ENCODE measurements at places on chromosomes 5 and 9. TPM values are rescaled to one million over a fixed set of nuclear protein-coding genes. Genes with fewer than 3 reads are reported as not detected.

GRCh38 chr5:81850501-81851357 lies 99.8 kb upstream of the SSBP2 start:
- DNase-seq, result peak; percentile 18
- no peaks in the 10 kb centered on the region for H3K36me3 ChIP-seq
- H3K4me1 ChIP-seq, result peaks cover 70% of the 10 kb centered on the region
- H3K4me3 ChIP-seq, result no peak overlapping the region
- peak overlapping the region; percentile 98 for H3K27ac ChIP-seq

DNA sequence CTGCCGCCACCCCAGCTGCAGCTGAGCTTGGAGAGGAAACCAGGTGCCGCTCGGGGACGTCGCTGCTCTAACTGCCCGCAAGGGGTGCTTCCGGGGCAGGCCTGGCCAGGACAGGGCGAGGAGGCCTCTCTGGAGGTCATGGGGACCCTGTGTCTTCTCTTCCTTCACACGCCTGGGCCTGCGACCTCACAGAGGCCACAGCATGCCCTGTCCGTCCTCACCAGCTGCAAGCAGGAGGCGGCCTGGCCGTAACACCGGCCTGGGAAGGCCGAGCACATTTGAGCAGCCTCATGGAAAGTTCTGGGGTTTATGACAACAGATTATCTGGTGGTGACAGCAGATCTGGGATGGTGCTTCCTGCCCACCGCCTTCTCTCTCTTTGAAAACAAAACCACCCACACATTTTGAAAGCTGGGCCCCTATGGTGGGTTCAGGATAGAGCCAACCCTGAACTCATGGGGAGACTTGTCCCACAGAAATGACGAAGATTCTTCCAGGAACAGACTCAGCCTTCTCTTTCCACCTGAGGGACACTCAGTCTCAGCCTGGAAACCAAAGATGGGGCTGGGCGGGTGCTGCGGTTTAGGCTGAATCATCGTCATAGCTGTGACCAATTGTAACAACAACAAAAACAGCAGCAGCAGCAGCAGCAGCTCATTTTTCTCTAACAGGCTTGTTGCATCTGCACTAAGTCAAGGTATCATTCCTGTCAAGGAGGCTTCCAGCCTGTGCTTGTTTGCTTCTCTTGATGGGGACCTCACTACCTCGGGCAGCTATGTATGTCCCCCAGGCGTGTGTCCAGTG lies 99.6 kb upstream of the RAPGEF1 start:
- H3K27me3 ChIP-seq, result no peaks in the 10 kb centered on the region
- H3K36me3 ChIP-seq, result no peaks in the 10 kb centered on the region
- no peaks in the 10 kb centered on the region for H3K4me1 ChIP-seq
- no peak for DNase-seq
- H3K4me3 ChIP-seq, result no peak overlapping the region

GRCh38 chr9:123378025-123378424 lies 22.0 kb downstream of the CRB2 start:
- no peak overlapping the region for H3K27ac ChIP-seq
- no peaks in the 10 kb centered on the region for H3K27me3 ChIP-seq
- DNase-seq, result no peak
- H3K36me3 ChIP-seq, result no peaks in the 10 kb centered on the region
- H3K4me1 ChIP-seq, result no peaks in the 10 kb centered on the region

The DNM1 gene
- 11.8 TPM for total RNA-seq

The SPEF2 gene
- total RNA-seq, result 1.5 TPM

Measured in A673 (cell line).